ENCODE measurements at places on chromosomes 12 and 14.
A peak's percentile ranks its signal among the peaks of the same experiment; 100 is the strongest.

DNA sequence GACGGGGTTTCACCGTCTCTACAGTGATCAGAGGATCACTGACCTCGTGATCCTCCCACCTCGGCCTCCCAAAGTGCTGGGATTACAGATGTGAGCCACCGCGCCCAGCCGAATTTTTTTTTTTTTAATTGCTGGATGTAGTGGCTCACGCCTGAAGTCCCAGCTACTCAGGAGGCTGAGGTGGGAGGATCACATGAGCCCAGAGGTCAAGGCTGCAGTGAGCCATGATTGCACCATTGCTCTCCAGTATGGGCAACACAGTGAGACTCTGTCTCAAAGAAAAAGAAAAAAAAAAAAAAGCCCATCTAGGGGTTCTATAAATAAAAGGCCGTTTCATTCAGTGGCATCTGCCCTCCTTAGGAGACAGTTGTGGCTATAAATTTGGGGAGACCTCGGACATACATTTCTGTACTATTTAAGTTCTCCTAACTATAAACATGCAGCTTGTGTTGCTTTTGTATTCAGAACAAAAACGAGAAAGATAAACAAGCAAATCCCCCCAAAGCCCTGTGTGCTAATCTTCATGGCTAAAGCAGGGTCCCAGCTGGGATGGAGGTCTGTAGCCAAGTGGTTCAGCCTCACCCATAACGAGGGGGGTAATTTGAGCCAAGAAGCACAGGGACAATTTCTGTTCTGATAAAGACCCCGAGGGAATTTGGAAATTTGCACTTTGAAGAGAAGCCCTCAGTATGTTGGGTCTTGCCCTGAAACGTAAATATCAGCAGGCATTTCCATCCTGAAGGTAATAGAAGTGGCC lies 35.0 kb upstream of the BCL7A start:
- DNase-seq: no peak

DNA sequence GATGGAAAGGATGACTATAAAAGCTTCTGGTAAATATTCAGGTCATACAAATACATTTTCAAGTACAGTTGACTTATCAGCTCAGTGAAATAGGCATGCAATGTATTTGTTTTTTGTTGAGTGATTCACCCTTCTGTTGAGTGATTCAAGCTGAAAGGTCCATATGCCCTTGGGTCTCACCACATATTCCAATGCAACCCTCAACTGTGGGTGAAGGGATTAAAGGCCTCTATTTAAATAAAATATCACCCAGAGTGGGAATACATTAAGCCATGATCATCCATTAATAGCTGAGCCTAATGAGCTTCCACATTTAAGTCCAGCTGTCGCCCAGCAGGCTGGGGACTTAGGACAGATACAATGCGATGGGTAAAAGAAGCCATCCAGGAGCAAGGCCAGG lies 120.2 kb downstream of the CRACR2A start:
- no peak for DNase-seq

GRCh38 chr14:68564191-68564825 lies 228.6 kb downstream of the ZFP36L1 start:
- DNase-seq: no peak

DNA sequence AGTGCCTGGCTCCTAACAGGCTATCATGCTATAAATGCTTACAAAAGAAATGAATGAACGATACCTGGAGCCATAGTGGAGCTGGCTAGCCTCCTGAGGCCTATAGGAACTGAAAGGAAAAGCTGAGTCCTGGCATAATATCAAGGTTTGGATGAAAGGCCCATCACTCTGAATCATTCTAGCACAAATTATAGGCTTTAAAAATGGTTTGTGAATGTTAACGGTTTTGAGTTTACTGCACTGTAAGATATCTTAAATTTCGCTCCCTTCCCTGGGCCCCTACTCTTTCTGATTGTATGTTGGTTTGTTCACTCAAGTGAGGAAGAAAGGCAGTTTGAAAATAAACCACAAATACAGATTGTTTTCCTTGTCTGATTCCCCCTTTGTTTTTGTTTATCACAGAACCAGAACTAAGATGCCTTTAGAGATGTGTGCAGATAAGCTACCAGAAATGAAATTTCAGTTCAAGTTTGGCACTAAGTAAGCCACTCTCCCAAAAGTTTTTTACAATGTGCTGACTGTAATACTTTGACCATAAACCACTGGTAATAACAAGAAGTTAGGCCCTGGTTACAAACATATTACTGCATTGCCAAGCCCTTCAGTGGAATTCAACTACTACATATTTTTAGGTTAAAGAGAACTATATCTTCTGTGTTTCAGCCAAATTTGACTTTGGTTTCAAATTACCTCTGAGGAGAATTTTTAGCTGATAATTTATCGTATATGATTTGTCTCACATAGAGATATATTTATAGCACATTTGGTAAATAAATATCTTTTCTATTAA lies 89.5 kb downstream of the ALX1 start:
- no peak for DNase-seq

GRCh38 chr14:24231263-24232120 lies 675 bp downstream of the NEDD8 start:
- DNase-seq: no peak

DNA sequence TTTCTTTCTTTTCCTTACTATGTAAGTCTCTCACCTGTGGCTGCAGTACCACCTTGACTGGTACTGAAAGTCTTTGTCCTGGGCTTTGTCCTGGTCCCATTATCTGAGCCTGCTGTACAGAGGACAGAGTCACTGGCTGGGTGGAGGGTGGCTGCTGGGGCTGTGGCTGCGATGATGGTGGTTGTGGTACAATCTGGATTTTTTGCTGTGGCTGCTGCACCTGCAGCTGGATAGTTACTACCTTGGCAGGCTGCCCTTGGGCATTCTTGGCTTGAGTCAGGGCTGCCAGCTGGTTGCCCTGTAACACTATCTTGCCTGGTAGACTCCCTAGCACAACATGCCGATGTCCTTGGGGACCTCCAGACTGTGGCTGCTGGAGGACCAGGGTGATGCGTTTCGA lies 27.0 kb downstream of the CHD8 start:
- no peak for DNase-seq

- no peak for DNase-seq
Measured at GRCh38 chr14:67705211-67705610, 3.5 kb downstream of the RDH12 start.

GRCh38 chr12:111413442-111414086 lies 7.8 kb downstream of the SH2B3 start:
- no peak for DNase-seq

DNA sequence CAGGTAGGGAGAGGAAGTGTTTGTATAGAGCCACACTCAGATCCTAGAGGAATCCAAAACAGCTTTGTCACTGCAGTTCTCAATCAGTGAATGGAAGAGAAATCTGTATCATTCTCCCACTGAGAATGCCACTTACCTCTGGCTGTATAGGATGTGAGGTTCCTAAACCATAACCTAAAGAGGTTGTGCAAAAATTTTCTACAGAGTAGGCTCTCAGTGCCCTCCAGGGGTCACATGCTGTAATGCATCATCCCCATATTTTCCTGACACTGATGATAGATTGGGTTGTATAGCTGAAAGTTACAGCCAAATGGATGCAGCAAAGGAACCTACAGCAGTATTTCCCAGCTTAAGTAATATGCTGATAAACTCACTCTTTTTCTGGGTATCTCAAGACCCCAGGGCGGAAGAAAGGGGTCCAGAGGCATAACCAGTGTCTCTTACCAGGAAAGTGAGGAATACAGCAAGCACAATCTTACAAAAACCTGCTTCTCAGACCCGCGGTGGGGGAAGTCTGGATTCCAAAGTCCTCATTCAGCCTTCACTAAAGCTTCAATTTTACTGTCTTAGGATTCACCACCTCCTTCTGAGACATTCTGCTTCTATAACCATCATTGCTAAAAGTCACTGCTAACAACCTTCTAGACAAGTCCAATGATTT lies 3.8 kb downstream of the BCDIN3D start:
- DNase-seq: no peak

DNA sequence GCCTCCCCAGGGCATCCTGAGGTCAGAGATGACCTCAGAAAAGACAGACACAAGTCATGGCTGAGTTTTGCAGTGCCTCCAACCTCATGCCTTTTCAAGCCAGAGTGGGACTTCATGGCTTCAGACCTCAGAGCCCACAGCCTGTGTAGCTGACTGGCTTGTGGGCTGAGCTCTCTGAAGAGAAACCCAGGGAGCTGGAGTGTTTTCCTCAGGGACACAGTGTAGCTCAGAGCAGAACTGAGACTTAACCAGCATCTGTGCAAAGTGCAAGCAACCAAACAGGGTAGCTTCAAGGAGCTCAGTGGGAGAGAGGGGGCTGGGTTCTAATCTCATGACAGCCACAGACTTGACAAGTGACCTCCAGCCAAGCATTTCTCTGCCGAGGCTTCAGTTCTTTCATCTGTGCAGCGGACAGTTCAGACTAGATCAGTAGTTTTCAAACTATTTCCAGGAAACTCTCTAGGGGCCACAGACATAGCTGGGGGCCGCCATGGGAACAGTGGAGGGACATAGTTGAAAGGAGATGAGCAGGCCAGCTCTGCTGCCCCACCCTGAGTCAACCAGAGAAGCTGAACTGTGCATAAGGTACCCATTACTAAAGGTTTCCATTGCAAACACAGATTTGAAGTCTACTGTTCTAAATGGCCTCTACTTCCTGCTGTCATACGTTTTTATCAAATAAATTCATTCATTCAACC lies 80.0 kb downstream of the LGMN start:
- no peak for DNase-seq

GRCh38 chr14:68966872-68967301 lies 12.2 kb downstream of the ACTN1 start:
- DNase-seq: no peak

- DNase-seq: no peak
Measured at GRCh38 chr14:71078500-71078899, 171.2 kb downstream of the PCNX1 start.

GRCh38 chr14:71208702-71209357 lies 301.6 kb downstream of the PCNX1 start:
- no peak for DNase-seq

DNA sequence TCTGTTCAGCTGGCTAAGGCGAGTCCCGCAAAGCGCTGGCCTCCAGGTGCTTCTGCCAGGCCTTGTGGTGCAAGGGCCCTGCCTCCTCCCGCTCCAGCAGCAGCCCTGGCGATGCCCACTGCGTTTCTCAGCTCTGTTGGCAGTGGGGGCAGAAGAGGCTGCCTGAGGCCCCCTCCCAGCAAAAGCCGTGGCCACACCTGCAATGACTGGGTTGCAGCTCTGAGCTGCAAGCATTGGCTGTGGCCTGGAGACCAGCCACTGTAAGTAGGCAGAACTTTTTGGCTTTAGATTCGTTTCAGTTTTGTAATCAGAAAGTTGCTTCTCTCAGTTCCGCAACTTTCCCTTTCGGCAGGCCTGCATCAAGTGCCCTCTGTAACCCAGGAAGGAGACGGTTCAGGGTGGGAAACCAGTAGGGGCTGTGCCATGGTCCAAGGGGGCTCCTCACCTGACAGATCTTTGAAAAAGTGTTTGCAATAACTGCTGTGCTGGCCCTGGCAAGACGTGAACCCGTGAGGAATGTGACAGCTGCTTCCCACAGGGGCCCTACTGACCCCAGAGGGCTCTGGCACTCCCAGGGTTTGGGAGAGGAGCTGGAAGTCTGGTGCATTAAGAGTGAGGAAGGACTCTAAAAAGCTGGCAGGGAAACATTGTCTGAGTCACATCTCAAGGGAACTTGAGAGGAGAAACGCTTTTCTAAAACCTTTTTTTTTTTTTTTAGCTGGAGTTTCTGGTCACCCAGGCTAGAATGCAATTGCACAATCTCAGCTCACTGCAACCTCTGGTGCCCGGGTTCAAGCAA lies 54.5 kb upstream of the MAX start:
- DNase-seq: peak; percentile 62

DNA sequence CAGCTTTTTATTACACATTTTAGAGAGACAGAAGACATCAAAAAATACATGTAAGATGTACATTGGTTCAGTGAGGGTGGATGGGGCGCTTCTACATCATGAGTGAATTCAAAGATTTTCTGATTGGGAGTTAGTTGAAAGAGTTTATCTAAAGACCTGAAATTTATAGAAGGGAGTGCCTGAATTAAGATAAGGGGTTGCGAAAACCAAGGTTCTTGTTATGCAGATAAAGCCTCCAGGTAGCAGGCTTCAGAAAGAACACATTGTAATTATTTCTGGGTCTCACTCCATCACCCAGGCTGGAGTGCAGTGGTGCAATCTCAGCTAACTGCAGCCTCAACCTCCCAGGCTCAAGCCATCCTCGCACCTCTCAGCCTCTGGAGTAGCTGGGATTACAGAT lies 26.2 kb upstream of the TMPO start:
- DNase-seq: no peak

DNA sequence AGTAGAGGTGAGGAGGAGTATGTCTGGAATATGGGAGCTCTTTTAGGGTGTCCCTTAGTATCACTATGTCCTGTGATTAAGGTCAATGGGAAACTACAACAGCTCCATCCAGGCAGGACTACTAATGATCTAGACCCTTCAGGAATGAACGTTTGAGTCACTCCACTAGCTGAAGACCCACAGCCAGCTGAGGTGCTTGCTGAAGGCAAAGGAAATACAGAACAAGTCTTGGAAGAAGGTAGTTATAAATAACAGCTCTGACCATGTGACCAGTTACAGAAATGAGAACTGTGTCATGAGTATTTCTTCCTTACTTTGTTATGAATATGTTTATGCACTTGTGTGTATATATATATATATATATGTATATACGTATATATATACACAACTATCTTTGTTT lies 40.5 kb upstream of the USP44 start:
- no peak for DNase-seq

DNA sequence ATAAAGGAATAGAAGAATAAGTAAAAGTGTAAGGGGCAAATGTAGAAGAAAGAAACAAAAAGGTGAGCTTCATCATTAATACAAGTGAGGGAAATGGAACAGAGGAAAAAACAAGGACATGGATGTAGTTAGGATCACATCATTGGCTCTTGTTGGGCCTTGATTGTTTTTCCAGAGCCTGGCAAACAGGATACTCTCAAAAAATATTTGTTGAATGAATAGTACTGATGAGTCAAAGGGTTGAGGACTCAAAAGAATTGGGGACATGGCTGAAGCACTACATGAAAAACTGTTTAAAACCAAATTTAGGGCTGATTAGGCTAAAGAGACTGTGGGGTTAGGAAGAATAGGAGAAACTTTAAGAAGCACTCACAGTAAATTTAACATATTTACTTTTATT lies 11.4 kb upstream of the SRP54 start:
- DNase-seq: no peak

DNA sequence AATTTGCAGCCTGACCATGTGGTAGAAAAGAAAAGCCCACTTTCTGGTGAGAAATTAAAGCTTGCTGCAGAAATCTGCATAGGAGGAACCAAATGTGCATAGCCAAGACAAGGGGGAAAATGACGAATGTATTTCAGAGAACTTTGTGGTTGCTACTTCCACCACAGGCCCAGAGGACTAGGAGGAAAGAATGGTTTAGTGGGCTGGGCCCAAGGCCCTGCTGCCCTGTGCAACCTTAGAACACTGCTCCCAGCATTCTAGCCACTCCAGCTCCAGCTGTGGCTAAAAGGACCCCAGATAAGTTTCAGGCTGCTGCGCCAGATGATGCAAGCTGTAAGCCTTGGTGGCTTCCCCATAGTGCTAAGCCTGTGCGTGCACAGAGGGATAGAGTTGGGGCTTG lies 764.3 kb downstream of the SLC6A15 start:
- DNase-seq: no peak

GRCh38 chr12:87509237-87509820 lies 519.9 kb downstream of the C12orf50 start:
- DNase-seq: no peak

GRCh38 chr12:117466677-117467362 lies 105.4 kb upstream of the NOS1 start:
- no peak for DNase-seq

Data from AG09319 (cell line).